ENCODE measurements at places on chromosomes 4 and X.
A peak's percentile ranks its signal among the peaks of the same experiment; 100 is the strongest.

DNA sequence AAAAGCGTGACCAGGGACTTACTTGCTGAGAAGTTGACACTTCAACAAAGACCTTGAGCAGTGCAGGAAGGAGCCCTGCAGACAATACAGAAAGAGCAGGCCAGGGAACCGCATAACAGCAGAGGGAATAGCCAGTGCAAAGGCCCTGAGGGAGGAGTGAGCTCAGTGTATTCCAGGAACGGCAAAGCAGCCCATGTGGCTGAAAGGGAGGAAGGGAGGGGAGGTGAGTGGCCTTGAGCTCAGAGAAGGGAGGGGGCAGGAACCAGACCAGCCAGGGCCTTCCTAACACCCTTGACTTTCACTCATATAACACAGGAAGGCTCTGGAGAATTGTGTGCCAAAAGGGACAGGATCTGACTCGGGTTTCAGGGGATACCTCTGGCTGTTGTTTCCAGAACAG lies 112.2 kb downstream of the BCOR start:
- no peak for DNase-seq

- no peak for DNase-seq
These were observed 56.1 kb downstream of the KLHL5 start for GRCh38 chr4:39118034-39118658.

DNA sequence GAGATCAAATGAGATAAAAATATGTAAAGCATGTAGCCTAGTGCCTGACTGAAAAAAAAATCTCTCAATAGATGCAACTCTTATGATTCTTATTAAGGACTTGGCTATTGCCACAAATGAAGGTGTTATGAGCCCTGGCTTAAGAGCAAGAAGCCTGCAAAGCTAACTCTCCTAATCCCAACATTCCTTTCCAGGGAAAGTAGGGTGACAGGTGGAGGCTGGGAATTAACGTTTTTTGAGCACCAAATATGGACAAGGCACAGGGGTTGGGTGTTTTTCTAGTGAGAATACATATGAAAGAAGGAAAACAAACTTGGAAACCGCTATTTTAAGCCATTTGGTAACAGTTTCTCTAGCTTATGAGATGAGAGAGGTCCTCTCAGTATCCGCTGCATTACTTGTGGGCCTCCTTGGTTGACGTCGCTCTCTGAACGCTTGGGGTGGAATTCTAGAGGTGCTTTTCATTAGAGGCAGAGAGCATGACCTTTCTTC lies 2.4 kb downstream of the RHOH start:
- no peak for DNase-seq

- no peak for DNase-seq
These were observed 195.7 kb downstream of the SHROOM3 start for GRCh38 chr4:76630741-76631140.

DNA sequence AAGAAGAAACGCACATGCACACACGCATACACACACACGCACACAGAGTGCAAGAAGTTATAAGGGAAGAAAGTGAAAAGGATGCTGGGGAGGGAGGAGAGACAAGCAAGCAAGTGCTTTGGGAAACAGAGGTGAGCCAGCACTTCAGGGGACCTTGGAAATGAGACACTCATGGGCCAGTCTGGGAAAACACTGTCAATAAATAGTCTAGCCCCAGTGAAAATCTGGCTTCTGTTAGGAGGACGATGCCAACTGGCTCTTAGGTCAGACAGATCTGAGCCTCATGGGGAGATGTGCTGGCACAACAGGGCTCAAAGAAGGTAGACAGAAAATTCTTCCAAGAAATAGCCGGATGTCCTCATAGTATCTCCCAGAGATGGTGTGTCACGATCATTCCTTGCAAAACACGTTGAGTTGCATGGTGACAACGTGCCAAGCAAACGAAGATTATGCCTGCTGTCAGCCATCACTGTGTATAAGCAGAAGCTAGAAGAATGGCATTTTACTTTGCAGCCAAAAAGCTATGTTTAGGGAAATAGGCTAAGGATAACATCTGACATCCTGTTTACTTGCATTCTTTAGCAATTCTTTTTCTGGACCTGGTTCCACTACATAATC lies 557 bp upstream of the ARHGEF6 start:
- no peak for DNase-seq

GRCh38 chr4:2472187-2472586 lies 3.3 kb downstream of the RNF4 start:
- DNase-seq, result no peak

DNA sequence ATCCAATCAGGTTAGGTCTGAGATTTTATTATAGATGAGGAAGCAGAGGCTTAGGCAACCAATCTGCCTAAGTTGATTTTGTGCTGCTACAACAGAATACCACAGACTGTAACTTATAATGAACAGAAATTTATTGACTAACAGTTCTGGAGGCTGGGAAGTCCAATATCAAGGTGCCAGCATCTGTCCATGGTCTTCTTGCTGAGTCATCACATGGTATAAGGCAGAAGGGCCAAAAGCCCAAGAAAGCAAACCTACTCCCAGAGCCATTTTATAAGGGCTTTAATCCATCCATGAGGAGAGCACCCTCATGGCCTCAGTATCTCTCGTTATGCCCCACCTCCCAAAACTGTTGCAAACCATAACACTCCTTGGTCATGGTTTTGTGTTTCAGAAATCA lies 55.8 kb downstream of the GPAT3 start:
- DNase-seq, result no peak

DNA sequence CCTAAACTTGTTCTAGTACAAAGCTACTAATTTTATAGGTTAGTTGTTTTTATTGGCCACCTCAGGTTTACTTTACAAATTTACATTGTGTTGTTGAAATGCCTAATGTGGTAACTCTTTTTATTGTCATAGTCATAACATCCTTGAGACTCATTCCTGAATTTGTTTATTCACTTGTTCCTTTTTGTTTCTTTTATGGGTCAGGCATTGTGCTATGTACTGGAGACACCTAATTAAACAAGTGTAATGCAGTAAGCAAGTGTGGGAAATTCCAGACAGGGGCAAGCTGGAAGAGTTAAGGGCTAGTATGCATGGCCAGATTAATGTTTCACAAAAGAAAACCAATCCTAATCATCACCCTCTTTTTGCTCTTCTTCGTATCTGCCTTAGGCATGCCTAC lies 30.5 kb upstream of the TTC29 start:
- no peak for DNase-seq

DNA sequence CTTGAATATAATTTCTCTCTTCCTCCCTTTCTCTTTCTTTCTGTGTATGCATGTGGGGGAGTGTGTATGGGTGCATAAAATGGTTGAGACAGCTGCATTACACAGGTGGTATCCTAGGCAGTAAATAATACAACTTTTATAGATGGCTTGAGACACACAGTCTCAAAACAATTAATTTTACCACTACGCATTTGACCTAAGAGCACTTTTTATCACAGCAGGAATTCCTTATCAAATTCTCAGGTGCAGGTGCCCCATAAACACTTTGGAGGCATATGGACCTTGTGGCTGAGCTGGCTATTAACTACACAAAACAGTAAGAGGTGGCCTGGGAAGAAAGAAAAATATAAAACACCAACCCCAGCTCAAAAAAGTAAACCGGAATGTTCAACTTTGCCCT lies 91.3 kb downstream of the RASGEF1B start:
- no peak for DNase-seq

DNA sequence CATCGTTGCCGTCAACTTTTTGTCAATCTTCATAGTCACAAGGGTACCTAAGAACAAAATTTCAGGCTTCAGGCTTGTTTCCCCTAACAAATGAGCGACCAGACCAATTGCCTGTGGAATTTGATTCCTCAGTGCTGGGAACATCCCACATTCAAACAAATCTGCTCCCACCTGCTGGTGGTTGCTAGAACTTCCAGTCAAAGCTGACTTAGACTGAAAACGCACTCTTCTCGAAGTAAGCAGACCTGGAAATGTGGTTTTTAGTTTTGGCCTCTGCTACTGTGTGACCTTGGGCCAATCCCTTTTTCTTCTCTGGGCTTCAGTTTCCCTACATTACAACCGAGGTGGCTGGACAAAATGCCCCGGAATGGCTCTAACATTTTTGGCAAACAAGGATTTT lies 1.8 kb upstream of the GABRQ start:
- DNase-seq, result peak; percentile 21

DNA sequence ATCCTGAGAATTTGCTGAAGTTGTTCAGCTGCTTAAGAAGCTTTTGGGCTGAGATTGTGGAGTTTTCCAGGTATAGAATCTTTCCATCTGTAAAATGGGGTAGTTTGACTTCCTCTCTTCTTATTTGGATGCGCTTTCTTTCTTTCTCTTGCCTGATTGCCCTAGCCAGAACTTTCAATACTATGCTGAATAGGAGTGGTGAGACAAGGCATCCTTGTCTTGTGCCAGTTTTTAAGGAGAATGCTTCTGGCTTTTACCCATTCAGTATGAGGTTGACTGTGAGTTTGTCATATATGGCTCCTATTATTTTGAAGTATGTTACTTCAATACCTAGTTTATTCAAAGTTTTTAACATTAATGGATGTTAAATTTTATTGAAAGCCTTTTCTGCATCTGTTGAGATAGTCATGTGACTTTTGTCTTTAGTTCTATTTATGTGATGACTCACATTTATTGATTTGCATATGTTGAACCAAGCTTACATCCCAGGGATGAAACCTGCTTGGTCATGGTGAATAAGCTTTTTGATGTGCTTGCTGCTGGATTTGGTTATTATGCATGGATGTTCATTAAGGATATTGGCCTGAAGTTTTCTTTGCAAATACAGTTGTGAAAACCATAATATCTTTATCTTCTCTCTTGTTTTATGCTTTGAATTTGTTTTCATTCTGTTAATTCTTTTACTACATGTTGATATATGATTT lies 573.8 kb upstream of the NDST4 start:
- DNase-seq, result no peak

DNA sequence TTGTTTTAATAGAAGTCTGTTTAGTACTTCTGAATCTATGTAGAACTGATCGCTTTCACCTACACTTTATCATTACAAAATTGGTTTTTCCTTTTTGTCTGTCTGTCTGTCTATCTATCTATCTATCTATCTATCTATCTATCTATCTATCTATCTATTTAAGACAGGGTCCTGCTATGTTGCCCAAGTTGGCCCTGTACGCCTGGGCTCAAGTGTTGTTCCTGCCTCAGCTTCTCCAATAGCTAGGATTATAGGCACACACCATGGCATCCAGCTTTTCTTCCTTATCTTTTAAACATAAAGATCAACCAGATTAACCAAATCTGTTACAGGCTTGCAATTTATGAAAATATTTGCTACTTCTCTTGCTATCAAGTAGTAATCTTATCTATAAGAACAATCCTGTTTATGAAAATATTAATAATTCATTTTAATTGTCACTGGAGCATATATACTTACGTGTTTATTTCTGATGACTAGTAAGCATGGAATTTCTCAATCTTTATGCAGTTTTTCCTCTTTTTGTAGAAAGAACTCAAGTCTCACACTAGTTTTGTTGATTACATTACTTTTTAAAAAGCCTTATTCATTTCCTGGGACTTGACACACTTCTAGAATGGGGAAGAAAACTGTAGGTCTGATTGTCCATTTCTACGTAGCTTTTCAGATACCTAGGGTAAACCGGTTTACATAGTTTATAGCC lies 24.5 kb downstream of the KIAA0232 start:
- DNase-seq, result no peak

DNA sequence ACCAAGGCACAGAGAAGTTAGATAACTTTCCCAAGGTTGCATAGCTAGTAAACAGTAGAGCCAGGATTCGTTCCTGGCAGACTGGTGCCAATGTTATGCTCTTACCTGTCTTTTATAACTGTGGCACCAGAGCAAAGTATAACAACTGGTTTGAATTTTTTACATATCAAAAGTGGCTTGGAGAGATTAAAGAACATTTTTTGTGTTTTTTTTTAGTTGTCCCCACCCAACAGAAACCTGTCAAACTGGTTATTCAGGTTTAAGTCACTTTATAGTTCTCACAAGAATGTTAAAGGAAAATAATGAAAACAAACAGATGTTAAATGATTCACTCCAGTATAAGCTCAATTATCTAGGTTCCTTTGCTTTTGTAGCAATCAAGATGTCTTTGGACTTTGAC lies 15.6 kb upstream of the FAM47E start:
- DNase-seq, result no peak

GRCh38 chr4:184292877-184293276 lies 75.2 kb upstream of the ENPP6 start:
- no peak for DNase-seq

- DNase-seq, result no peak
These were observed 2.4 kb downstream of the PCGF3 start for GRCh38 chr4:707929-708630.

GRCh38 chr4:172721659-172722058 lies 447.0 kb upstream of the GALNT7 start:
- no peak for DNase-seq

DNA sequence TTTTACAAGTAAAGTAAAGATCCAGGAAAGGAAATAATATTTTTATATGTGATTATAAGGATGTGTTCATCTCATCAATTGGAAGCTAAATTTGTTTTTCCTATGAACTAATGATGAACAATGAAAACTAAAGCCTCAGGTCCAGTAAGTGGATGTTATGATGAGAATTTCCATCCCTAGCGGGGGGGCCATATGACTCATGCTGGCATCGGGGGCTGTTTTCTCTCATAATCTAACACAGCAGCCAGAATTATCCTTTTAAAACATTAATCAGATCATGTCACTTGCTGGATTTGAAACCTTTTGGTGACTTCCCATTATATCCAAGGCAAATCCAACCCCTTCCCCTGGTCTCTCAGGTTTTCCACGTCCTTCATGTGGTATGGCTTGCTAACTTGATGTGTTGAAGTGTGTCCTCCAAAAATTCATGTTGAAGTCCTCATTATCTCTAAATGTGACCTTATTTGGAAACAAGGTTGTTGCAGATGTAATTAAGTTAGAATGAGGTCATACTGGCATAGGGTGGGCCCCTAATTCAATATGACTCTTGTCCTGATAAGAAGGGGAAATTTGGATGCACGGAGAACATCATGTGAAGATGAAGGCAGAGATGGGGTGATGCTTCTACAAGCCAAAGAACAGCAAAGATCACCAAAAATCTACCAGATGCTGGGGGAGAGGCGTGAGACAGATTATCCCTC lies 96.8 kb downstream of the AKAP4 start:
- no peak for DNase-seq

DNA sequence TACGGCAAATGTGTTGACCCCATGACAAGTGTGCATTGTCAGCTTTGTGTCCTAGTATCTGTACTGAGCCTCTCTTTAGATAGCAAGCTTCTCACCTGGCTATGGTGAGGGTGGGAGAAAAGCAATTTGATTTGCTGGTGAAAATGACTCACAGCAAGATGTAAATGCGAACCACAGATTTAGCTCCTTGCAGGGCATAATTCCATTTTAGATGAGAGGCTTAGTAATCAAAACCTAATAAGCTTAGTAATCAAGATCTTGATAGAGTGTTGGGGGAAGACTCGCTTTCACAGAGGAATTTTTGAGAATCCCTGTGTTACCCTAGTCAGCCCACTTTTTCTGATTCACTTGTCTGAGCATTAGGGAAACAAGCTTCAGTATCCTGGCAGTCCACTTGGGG lies 7.7 kb upstream of the OCIAD2 start:
- no peak for DNase-seq

GRCh38 chrX:114619874-114620273 lies 36.0 kb downstream of the HTR2C start:
- no peak for DNase-seq
